ENCODE measurements at places on chromosomes 1 and 21.

- DNase-seq, result no peak
These were observed 20.5 kb downstream of the RCSD1 start for GRCh38 chr1:167650269-167651160.

DNA sequence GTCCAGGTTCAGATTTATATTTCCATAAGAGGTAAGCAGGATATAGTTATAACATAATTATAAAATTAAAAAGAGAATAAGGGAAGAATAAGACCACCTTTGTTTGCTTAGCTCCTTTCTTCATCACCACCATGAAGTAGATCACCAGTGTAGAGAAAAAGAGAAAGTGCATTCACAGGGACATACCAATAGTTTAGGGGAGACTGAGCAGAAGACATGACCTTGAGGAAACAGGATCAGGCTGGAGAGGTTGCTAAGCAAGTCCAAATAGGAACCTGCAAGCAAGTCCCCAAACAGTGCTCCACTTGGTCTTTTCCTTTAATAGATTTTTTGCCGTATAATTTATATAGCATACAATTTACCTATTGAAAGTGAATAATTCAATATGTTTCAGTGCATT is 63.0 kb downstream of the KCNT2 start:
- no peak for DNase-seq

- DNase-seq, result no peak
These were observed 198.9 kb downstream of the HS2ST1 start for GRCh38 chr1:87113313-87113712.

GRCh38 chr1:18564676-18565075 is 66.0 kb upstream of the PAX7 start:
- DNase-seq, result no peak

DNA sequence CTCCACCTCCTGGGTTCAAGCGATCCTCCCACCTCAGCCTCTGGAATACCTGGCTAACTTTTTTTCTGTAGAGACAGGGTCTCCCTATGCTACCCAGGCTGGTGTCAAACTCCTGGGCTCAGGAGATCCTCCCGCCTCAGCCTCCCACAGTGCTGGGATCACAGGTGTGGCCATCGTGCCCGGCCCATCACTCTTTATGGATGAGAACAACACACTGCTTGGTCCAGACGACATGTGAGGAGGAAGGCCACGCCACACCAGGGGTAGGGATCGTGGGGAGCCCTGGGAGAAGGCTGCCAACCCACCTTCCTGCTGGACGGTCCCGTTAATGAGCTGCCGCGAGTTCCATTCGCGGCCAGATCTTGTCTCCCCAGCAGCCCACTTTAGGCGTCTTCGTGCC is 5.0 kb upstream of the GABRD start:
- no peak for DNase-seq

GRCh38 chr21:42439284-42440186 is 35.8 kb downstream of the UBASH3A start:
- no peak for DNase-seq

DNA sequence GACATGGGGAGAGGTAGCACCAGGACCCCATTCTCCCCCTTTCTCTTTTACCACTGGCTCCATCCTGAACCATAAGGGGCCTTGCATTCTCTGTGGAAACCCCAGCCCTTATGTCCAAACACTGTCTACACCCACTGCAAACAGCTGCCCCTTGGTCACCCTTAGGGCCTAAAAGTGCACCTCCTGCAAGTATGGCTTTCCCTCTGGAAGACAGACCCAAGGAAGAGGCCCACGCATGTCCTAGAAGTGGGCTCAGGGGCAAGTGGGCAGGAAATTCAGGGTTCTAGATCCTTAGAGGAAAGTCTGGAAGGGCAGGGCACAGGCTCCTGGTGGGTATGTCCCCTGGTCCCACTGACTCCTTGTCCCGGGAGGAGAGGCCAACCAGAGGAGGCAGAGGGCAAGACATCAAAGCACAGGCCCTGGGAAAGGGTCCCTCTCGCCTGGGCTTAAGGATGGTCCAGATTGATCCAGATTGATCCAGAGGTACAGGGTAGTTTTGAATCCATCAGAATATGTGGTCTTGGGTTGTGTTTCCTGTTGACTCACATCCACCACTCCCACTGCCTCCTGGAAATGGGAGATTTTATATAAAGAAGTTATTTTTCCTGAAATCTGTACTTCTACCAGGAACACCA is 150.9 kb downstream of the GRIK3 start:
- no peak for DNase-seq

DNA sequence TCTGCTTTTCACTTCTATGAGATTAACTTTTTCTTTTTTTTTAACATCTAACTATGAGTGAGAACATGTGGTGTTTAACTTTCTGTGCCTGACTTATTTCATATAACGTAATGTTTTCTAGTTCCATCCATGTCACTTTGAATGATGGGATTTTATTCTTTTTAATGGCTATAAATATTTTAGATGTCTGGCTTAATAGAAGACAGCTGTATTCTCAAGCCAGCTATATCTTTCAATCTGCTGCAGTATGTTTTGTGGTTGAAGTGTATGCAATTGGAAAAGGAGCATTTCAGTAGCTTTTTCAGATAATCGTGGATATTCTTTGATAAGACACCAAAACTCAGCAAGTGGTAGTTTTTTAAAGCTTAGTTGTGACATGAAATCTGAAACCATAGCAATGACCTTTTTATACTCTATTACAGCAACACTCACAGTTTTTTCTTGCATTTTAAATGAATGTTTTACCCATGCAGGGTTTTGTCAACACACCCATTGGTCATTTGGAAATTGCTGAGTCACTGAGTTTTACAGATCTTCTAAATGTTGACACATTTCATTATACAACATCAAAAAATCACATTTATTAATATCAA is 5.7 kb upstream of the SVBP start:
- no peak for DNase-seq

All from DMS153 (cell line).